ENCODE measurements at places on chromosomes 1 and 21.

DNA sequence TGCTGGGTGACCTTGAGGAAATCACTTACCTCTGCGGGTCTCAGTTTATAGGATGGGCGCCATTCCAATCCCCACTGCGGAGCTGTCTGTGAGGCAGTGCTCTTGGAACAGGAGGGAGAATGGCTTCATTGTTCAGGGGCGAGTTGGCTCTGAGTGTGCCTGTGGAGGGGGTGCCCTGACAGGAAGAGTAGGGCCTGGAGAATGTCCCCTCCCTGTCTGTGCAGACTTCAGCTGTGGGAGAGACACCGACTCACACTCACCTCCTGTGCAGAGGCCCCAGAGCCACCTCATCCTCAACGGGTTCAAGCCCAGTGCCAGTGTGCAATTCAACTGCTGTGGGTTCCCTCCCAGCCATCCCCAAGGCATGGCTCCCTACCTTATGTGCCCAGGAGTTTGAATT lies 17.1 kb downstream of the ADORA1 start:
- DNase-seq = no peak

GRCh38 chr1:150765296-150765976 lies at the start of gene CTSS:
Gene CTSS, minus strand, starts transcription at chr1:150765778. Its CDS starts 1,015 bp downstream, at chr1:150764763.
- DNase-seq = no peak

- DNase-seq = no peak
Observed at GRCh38 chr1:168086438-168086837, 50.3 kb downstream of the GPR161 start.

- DNase-seq = no peak
Observed at GRCh38 chr1:78277253-78277652, 213.5 kb upstream of the PTGFR start.

All from stimulated activated CD4-positive, alpha-beta T cell treated with anti-CD3 and anti-CD28 coated beads, Interleukin-4, amount 100 ng/mL, for 1 hour (primary cell).